Suprapubic skin (tissue), 4 donors: ENCODE measurements at places on chromosomes 2 and 18.

DNA sequence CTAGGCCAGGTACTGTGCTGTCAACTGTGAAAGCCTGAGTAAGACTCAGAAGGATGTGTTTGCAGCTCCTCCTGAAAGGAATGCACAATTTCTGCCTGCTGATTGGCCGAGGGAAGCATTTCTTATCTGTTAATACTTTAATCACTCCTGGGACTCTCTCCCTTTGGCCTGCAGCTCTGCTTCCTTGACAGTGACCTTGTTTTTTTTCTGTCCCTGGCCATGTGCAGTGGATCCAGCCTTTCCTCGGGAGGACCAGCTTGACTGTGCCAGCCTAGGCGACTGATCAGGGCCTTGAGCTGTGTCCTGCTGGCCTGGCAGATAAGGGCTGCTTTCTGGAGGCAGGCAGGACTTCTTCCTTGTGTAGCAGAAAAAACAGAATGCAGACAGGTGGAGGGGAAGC, 10.0 kb downstream of the RNF144A start:
- no peak overlapping the region for H3K4me3 ChIP-seq
- H3K27me3 ChIP-seq, result no peaks in the 10 kb centered on the region
- peak; percentile 62 for DNase-seq
- no peak overlapping the region for H3K27ac ChIP-seq
- peaks cover 16% of the 10 kb centered on the region for H3K4me1 ChIP-seq
- H3K36me3 ChIP-seq, result no peaks in the 10 kb centered on the region

DNA sequence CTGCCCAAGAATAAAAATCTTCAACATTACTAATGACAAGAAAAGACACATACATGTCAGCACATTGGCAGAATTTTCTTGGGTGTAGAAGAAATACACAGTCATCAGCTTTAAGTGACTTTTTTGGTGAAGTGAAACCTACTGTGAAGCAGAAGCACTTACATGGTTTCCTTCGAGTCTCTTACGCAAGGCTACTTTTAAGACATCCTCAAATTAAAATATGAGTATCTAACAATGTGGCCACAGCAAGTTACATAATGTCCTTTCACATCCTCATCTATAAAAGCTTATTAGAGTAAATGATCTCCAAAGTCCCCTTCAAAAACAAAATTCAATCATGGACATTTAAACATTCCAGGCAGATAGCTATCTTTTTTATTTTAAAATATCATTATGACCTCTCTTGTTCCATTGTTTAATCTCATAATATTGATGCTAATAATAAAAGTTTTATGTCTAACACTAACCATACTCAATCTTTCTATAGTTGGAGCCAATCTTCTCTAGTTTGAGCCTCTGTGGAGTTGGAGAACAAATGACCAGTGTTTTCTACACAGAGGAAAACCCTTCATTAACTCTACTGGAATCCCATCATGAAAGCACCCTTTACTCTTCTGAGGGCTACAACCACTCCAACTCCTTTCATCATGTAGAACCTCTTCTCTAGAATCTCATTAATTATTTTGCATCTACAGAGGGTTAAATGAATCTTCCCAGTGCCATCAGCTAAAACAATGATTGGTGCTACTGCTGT, 182.2 kb upstream of the ZFP36L2 start:
- no peak overlapping the region for H3K4me3 ChIP-seq
- H3K27me3 ChIP-seq, result no peaks in the 10 kb centered on the region
- peak overlapping the region; percentile 12 for H3K27ac ChIP-seq
- no peak for DNase-seq
- H3K36me3 ChIP-seq, result no peaks in the 10 kb centered on the region

GRCh38 chr2:152501666-152502065, 166.7 kb downstream of the FMNL2 start:
- H3K4me1 ChIP-seq, result peaks cover 23% of the 10 kb centered on the region
- no peak overlapping the region for H3K4me3 ChIP-seq
- DNase-seq, result no peak
- no peaks in the 10 kb centered on the region for H3K27me3 ChIP-seq

DNA sequence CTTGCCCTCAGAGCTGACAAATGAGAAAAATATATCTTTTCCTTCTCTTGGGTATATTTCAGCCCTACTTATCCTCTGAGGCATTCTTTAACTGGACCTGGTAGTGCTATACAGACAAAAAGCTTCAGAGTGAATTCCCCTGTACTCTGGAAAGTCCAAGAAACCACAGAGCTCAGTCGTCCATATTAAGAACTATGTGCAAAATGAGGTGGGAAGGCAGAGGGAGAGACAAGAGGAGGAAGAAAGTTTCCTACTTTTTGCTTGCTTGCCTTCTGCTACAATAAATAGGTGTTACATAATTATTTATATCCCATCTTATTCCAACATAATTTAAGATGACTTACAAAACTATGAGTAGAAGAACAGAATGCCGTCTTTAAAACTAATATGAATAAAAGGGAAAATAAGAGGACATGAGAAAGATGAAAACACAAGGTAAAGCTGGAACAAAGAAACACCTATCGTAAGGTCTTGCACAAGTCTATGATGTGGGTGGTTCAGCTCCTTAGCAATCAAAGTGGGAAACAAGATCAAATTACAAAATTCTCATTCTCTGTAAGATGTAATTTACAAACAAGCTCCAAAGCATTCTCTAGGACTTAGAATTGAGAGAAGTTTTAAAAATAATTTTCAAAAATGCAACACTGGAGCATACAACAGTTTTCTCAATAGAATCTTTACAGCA, 97.9 kb downstream of the BAZ2B start:
- no peak for DNase-seq
- no peaks in the 10 kb centered on the region for H3K36me3 ChIP-seq
- no peaks in the 10 kb centered on the region for H3K27me3 ChIP-seq

GRCh38 chr2:16375981-16376380, 289.7 kb downstream of the CYRIA start:
- no peak overlapping the region for H3K4me3 ChIP-seq
- no peak for DNase-seq
- H3K27ac ChIP-seq, result no peak overlapping the region
- H3K27me3 ChIP-seq, result no peaks in the 10 kb centered on the region

GRCh38 chr2:64463781-64464180, 9.8 kb downstream of the LGALSL start:
- H3K27me3 ChIP-seq, result no peaks in the 10 kb centered on the region
- no peak for DNase-seq
- H3K4me3 ChIP-seq, result no peak overlapping the region
- peaks cover 3% of the 10 kb centered on the region for H3K36me3 ChIP-seq
- peaks cover 29% of the 10 kb centered on the region for H3K4me1 ChIP-seq

DNA sequence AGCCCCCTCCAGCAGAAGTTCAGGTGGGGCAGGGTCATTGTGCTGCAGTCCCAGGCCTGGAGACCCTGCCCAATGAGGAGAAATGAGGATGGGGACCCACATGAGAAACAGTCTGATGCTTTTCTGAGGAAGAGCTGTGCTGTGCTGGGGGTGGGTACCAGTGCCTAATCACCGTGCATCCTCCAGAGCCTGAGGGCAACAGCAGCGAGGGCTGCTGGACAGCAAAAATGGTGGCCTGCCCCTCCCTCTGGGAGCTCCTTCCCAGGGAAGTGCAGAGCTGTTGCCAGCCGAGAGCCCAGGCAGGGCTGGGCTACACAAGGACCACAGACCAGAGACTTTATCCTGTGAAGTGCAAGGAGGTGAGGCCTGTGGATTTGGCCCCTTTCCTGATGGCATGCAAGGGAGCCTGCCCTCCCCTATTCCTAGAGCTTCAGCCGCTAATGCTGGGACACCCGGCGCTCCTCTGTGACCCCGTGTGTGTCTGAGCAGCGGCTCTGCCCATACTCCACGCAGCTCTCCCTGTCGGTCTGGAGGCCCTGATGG, 134.8 kb downstream of the DSEL start:
- H3K4me1 ChIP-seq, result no peaks in the 10 kb centered on the region
- no peak overlapping the region for H3K4me3 ChIP-seq
- no peak overlapping the region for H3K27ac ChIP-seq
- no peaks in the 10 kb centered on the region for H3K36me3 ChIP-seq

GRCh38 chr2:7417845-7418742, 500.9 kb downstream of the RNF144A start:
- H3K27ac ChIP-seq, result no peak overlapping the region
- no peaks in the 10 kb centered on the region for H3K4me1 ChIP-seq
- H3K36me3 ChIP-seq, result no peaks in the 10 kb centered on the region

- peaks cover 17% of the 10 kb centered on the region for H3K36me3 ChIP-seq
- H3K4me3 ChIP-seq, result no peak overlapping the region
- peaks cover 48% of the 10 kb centered on the region for H3K4me1 ChIP-seq
- DNase-seq, result no peak
These were observed 56.8 kb upstream of the MCFD2 start for GRCh38 chr2:46972438-46972837.

DNA sequence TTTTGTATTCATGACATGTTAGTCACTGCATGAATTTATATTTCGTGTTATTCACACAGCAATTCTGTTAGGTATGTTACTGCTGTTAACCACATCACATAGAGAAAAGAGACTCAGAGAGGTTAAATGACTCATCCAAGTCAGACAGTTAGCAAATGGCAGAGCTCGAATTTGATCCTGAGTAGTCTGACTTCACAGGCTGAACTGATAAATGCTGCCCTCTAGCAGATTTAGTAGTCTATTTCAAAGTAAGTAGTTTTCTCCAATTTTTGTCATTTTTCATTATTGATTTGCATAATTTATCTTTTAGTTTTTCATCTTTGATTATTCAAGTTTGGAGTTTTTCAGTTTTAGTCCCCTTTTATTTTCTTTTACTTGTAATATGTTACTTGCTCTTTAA, 58.3 kb downstream of the WDR7 start:
- DNase-seq, result no peak
- H3K36me3 ChIP-seq, result no peaks in the 10 kb centered on the region
- H3K4me1 ChIP-seq, result no peaks in the 10 kb centered on the region
- H3K4me3 ChIP-seq, result no peak overlapping the region
- H3K27ac ChIP-seq, result no peak overlapping the region
- no peaks in the 10 kb centered on the region for H3K27me3 ChIP-seq

GRCh38 chr2:105893011-105893995, 148.6 kb downstream of the NCK2 start:
- no peak for DNase-seq
- no peak overlapping the region for H3K27ac ChIP-seq
- H3K4me1 ChIP-seq, result peaks cover 9% of the 10 kb centered on the region
- no peaks in the 10 kb centered on the region for H3K27me3 ChIP-seq
- no peak overlapping the region for H3K4me3 ChIP-seq
- H3K36me3 ChIP-seq, result peaks cover 30% of the 10 kb centered on the region

DNA sequence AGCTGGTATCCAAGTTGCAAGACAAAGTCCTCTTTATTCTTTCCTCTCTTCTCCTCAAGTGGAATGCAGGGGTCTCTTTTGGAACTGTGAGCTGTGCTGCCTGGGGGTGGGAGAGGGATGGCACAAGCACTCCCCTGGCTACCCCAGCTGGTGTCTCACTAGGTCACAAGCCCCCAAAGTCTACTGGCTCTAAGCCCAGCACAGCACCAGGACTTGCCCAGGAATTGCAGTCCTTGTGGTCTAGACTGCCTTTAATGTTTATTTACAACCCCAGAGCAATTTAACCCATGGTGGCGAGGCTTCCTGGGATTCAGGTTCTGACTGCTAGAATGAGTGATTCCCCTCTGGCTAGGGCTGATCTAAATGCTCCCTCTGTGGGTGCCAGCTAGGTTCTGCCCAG, 199.0 kb upstream of the STK17B start:
- no peak overlapping the region for H3K4me3 ChIP-seq
- H3K27ac ChIP-seq, result no peak overlapping the region
- no peaks in the 10 kb centered on the region for H3K36me3 ChIP-seq
- H3K27me3 ChIP-seq, result no peaks in the 10 kb centered on the region

GRCh38 chr18:23433360-23433759, 19.7 kb upstream of the RIOK3 start:
- H3K27me3 ChIP-seq, result no peaks in the 10 kb centered on the region
- H3K4me3 ChIP-seq, result no peak overlapping the region
- H3K36me3 ChIP-seq, result no peaks in the 10 kb centered on the region
- no peak for DNase-seq

- no peaks in the 10 kb centered on the region for H3K4me1 ChIP-seq
- H3K27me3 ChIP-seq, result no peaks in the 10 kb centered on the region
These were observed 1438.7 kb upstream of the ZEB2 start for GRCh38 chr2:145958611-145959010.

GRCh38 chr2:133774654-133775015, 206.4 kb upstream of the NCKAP5 start:
- H3K27me3 ChIP-seq, result no peaks in the 10 kb centered on the region
- H3K4me3 ChIP-seq, result no peak overlapping the region
- no peak for DNase-seq
- H3K27ac ChIP-seq, result peak overlapping the region; percentile 57

DNA sequence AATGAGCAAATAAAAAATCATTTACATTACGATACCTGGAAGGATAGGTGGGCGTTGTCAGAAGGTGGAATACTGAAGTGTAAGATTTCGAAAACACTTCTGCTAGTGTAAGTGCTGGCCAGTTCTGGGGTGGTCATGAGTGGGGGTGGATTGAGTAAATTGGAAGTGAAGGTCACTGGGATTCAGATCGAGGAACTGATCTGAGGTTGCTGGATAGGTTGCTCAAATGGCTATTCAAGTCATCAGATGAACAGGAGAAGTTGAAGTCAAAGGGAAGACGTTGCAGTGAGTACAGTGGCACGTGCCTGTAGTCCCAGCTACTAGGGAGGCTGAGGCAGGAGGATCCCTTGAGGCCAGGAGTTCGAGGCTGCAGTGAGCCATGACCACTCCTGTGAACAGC, 95.7 kb downstream of the MALT1 start:
- no peaks in the 10 kb centered on the region for H3K36me3 ChIP-seq
- H3K4me1 ChIP-seq, result peaks cover 19% of the 10 kb centered on the region
- no peak overlapping the region for H3K4me3 ChIP-seq
- DNase-seq, result peak; percentile 9

DNA sequence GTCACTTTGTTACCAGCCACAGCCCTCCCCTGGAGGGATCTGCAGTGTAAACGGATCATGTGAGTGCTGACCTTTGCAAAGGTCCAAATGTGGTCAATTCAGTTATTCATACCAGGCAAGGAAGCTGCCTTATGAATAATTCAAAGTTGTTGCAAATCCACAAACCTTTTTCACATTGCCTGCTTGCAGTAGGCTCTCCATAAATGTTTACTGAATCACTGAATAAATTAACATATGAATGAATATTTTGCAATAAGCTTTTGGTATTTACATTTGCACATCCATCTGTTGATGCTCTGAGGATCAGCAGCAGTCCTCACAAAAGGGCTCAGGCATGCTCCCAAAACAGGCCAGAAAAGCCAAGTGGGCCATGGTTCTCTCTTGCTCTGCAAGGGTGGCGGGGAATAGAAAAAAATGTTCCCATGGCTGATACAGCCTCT, 156.8 kb downstream of the VAPA start:
- no peak overlapping the region for H3K4me3 ChIP-seq
- H3K36me3 ChIP-seq, result no peaks in the 10 kb centered on the region
- H3K27ac ChIP-seq, result no peak overlapping the region
- DNase-seq, result no peak
- H3K4me1 ChIP-seq, result peaks cover 23% of the 10 kb centered on the region

DNA sequence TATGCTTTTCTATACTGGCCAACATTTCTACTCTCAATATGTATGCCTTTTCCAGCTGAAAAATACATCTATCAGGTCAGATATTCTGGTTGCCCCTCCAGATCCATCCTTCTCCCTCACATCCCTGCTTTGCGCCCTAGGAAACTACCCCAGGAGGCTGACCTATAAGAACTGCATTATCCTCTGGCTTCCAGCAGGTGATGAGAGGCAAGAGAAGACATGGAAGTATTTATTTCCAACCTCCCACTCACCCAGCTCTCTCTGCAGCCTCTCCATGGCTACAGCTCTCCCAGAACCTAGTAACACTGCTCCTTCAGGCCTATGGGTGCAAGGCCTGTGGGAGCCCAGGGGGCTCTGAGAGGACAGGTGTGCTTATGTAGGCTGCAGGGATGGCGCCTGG, 42.9 kb downstream of the ARID5A start:
- no peaks in the 10 kb centered on the region for H3K4me1 ChIP-seq
- H3K27ac ChIP-seq, result no peak overlapping the region
- no peaks in the 10 kb centered on the region for H3K27me3 ChIP-seq
- no peak for DNase-seq
